ENCODE measurements at places on chromosomes 5 and 9.

DNA sequence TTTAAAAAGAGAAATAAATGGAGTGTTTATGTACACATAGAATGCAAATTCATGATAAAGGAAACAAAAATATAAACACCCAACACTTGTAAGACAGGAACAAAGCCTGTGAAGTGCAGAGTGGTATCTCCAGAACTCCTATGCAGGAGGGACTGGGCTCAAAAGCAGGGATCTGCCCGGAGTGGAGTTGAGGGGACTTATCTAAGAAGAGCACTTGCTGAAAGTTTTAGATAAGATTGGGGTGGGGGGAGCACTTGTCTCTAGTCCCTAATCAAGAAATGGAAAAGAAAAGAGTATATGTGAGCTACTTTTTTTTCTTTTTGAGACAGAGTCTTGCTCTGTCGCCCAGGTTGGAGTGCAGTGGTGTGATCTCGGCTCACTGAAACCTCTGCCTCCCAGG lies 840.4 kb downstream of the MAT2B start:
- DNase-seq: no peak

DNA sequence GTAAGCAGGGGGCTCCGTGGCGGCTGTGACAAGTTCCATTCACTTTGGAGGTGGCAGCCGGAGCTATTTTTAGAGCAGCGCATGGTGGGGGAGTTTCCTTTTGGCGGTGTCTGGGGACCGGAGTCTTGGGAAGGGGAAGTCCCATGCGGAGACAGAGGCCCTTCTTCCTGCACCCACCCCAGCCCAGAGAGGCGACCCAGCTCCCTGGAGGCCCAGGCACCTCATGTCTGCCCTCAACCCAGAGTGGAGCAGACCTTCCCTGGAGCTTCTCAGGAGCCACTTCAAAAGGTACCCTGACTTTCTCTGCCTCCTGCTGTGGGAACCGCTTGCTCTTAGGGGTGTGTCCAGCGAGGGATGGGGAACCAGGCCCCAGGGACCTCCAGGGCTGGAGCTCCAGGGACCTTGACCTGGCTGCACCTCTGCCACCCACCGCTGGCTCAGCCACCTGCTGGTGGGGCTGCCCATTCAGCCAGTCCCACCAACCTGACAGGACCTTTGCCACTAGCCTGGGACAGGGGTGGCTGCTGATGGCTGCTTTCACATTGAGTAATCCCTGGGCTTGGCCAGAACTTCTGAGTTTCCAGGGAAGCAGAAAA lies 34.1 kb downstream of the NEK6 start:
- DNase-seq: no peak

- DNase-seq: no peak
These were observed 13.1 kb downstream of the PROP1 start for GRCh38 chr5:177982956-177983355.

- peak; percentile 67 for DNase-seq
These were observed 233.8 kb downstream of the HSPA4 start for GRCh38 chr5:133285583-133286021.

DNA sequence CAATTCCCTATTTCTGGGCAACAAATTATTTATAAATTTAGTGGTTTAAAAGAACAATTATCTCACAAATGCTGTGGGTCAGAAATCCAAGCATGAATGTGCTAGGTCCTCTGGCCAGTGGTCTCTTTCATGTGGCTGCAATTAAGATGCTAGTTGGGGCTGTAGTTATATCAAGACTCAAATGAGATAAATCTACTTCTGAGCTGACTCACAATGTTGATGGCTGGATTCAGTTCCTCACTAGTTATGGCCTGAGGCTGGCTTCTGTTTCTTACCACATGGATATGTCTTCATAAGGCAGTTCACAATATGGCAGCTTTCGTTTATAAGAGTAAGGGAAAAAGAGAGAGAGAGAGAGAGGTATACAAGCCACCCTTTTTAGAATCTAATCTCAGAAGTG lies 717.0 kb downstream of the PRELID2 start:
- no peak for DNase-seq

DNA sequence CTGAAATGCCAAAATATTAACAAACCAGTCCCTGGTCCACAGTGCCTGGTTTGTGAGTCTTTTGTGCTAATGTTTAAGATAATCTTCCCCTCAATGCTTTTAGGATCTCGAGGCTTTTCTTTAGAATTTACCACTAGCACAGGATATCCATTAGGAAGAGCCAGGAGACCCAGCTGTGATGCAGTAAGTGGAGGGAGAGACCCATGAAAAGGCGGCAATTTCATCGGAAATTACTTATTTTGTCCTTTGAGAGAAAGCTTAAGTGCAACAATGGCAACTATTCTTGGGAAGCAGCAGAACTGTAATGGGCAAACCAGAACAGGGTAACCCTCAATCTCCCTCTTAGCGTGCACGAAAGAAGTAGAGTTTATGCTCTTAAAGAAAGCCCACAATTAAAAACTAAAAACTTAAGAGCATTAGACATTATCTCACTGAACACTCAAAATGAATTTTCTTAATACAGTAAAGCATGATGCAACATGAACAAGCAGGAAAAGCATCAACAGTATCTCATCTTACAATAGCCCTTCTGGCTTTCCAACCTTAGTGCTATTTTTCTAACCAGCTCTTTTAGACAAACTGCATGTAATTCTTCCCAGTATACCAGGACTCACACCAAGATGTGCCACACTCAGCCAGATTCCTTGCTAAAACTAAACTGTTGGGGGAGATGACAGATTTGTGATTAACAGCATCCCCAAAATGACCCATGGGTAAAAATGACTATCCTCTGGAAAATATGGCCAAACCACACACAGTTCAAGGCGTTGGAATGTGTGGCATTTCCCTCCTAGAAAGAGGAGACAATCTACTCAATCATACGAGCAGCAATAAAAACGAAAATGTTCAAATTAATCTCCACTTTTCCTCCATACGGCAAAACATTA lies 36.4 kb downstream of the PWWP2A start:
- peak; percentile 94 for DNase-seq

- DNase-seq: no peak
These were observed 125.3 kb downstream of the TMEM174 start for GRCh38 chr5:73298251-73298771.

- DNase-seq: no peak
These were observed 390.4 kb upstream of the KCNN2 start for GRCh38 chr5:113971454-113971853.

DNA sequence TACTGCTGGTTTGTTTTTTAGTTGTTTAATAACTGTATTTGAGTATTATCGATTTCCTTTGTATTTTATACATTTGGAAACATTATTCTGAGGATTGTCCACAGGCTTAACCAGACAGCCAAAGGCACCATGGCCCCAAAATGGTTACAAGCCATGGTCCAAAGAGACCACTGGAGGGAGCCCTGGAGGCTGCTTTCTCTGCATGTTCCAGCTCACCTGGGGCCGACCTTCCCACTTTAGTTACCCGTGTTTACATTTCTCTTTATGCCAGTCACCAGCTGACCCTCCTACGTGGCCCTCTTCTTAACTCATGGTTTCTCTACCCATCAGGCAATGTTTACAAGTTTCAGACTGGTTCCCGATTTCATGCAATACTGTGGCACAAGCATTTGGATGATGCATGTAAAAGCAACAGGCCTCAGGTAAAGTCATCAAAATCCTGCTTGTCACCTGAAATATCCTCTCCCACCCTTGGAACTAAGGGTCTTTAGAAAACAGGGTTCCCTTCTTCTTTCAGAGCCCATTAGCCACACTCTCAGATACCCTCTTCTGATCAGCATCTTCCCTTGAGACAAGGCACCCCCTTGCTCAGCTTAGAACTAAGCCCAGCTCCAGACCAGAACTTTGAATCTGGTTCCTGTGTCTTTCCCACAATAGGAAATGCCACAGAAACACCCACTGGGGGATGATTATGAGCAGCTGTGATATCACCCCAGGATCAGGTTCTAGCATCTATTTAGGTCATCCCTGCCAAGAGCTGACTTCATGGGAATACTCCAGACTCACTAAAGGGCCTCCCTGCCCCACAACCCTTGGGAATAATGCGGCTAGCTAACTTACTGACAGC lies 49.9 kb upstream of the GARNL3 start:
- peak; percentile 53 for DNase-seq

DNA sequence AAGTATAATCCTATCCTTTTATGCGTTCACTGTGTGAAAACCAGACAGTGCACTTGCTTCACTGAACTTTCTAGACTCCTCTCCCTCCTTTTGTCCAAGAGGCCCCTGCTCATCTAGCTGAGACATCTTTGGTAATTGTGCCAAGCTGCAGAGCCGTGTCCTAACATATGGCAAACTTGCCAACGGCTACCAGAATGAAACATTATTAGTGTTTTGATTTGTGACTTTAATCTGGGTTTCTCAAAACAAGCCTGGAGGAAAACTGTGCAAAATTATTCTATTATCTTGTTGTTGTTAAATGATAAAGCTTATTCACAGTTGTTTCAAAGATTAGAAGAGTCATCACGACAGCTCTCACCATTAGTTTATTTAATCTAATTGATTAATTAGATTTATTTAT lies 79.0 kb upstream of the RETREG1 start:
- no peak for DNase-seq
